ENCODE measurements at places on chromosomes 7 and 10. TPM values are rescaled to one million over a fixed set of nuclear protein-coding genes. Genes with fewer than 3 reads are reported as not detected.

Gene LEP
- not detected for total RNA-seq

Gene RBM48
- total RNA-seq = 18.0 TPM

Gene PDGFA
- 11.9 TPM for total RNA-seq

Gene LIPF
- total RNA-seq = not detected

Gene NUTM2B
- 1.1 TPM for total RNA-seq

Gene GOLGA7B
- total RNA-seq = 0.44 TPM

Gene GPRIN2
- not detected for total RNA-seq

Gene SUGCT
- 1.3 TPM for total RNA-seq

Gene OR6V1
- total RNA-seq = not detected

Gene PKD1L1
- total RNA-seq = 0.18 TPM

Gene ATP6V0E2
- total RNA-seq = 76.2 TPM

DNA sequence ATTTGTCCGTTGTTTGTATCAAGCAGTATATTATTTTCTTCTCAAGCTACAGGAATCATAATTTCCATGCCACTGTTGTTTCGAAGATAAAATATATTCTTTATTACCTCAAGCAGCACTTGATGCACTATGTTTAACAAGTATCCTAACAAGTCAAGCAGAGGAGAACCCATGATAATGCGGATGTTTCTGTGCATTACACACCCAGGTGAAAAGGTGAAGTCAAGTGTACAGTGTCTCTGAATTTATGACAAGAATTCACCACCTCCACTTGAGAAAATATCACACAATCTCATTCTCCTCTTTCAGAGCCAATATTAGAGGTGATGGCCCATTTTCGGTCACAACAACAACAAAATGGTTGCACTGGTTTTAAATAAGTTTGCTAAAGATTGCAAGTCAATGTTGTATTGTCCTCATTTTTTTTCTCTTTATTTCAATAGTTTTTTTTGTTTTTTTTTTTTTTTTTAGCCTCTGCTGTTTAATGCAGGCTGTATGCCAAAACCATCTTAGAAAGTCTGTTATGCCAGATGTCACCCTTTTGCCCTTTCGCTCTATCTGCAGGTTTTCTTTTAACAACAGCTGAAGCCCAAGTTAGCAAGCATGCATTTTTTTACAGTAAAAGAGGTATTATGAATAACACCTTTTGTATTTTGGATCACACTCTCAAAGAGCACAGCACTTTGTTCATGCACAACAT, 568.7 kb upstream of the LRRN3 start:
- no peak overlapping the region for H3K4me3 ChIP-seq
- H3K27ac ChIP-seq = no peak overlapping the region
- no peaks in the 10 kb centered on the region for H3K4me1 ChIP-seq
- no peaks in the 10 kb centered on the region for H3K27me3 ChIP-seq

- H3K27me3 ChIP-seq = no peaks in the 10 kb centered on the region
- H3K4me3 ChIP-seq = peak overlapping the region; percentile 52
- no peaks in the 10 kb centered on the region for H3K36me3 ChIP-seq
These were observed 863 bp downstream of the ST8SIA6 start for GRCh38 chr10:17453373-17454091.

GRCh38 chr7:122136078-122136477, 8.0 kb downstream of the AASS start:
- no peaks in the 10 kb centered on the region for H3K36me3 ChIP-seq
- H3K4me1 ChIP-seq = peaks cover 9% of the 10 kb centered on the region
- no peak for DNase-seq
- H3K4me3 ChIP-seq = no peak overlapping the region

GRCh38 chr7:70334295-70334694, 736.0 kb downstream of the AUTS2 start:
- no peak for DNase-seq
- H3K27ac ChIP-seq = no peak overlapping the region
- H3K27me3 ChIP-seq = no peaks in the 10 kb centered on the region
- no peak overlapping the region for H3K4me3 ChIP-seq

DNA sequence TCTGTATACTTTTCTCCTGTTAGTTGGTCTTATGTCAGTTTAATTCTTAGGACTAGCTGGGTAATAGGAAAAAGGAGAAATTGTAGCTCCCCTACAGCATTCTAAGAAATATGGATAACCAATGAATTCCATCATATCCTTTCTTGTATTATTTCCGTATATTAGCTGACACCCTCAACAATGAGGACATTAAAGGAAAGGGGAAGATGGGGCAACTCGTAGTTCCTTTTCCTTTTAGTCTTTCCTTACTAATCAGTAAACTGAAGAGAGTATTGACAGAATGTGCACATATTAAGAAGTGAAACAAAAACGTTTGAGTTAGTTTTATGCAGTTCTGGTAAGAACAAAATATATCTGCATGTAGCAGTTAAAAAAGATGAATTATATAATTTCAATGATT, 35.1 kb upstream of the C10orf67 start:
- H3K4me1 ChIP-seq = no peaks in the 10 kb centered on the region
- no peak for DNase-seq
- no peaks in the 10 kb centered on the region for H3K27me3 ChIP-seq
- H3K36me3 ChIP-seq = no peaks in the 10 kb centered on the region
- no peak overlapping the region for H3K4me3 ChIP-seq

DNA sequence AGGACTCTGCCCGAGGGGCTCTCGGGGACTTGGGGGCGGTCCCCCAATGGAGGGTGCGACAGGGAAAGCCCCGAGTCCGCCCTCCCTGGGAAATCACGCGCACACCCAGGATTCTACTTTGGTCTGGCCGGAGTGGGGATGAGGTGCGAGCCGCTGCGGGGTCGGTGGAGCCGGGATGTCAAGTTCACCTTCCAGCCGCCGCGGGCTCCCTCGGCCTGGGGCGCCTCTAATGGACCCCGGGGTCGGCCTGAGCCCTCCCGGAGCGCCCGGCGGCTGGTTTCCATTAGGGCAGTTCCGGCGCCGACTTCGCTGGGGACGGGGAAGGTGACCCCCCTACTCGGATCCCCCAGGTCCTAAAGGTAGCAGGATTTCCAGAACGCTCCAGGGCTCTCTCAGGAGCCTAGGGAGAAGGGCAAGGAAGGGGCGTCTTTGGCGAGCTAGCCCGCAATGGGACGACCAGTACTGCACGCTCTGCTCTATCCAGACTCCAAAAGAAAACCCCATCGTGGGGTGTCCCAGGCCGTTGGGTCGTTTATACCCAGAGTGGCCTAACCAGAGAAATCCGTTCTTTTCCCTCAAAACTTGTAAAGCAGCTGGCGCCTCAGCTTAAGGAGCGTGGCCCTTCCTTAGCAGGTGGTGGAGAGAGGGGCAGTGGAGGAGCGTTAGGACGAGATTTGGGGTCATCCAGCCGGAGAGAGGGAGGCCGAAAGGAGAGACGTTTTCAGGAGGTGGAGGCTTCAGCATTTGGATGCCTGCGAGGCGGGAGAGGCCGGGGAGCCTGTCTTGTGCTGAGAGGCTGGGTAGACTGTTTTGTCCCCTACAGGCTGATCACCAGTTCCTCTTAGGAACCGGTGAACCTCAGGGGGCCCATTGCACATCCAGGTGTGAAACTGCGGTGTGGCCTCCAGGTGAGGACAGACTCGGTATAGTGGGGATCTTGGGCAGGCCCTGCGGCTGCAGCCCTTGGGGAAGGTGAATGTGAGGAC, 860 bp upstream of the WDR86 start:
- peak; percentile 37 for DNase-seq
- H3K4me3 ChIP-seq = no peak overlapping the region
- H3K27ac ChIP-seq = peak overlapping the region; percentile 92

GRCh38 chr10:71819985-71820384, 31.1 kb downstream of the PSAP start:
- H3K36me3 ChIP-seq = peaks cover 61% of the 10 kb centered on the region
- DNase-seq = no peak
- no peak overlapping the region for H3K4me3 ChIP-seq
- no peaks in the 10 kb centered on the region for H3K27me3 ChIP-seq
- H3K4me1 ChIP-seq = no peaks in the 10 kb centered on the region
- no peak overlapping the region for H3K27ac ChIP-seq

GRCh38 chr10:86600296-86600695, 54.1 kb upstream of the OPN4 start:
- no peaks in the 10 kb centered on the region for H3K27me3 ChIP-seq
- DNase-seq = no peak
- H3K27ac ChIP-seq = no peak overlapping the region

- H3K27me3 ChIP-seq = no peaks in the 10 kb centered on the region
- no peaks in the 10 kb centered on the region for H3K36me3 ChIP-seq
- H3K4me3 ChIP-seq = no peak overlapping the region
- no peaks in the 10 kb centered on the region for H3K4me1 ChIP-seq
- DNase-seq = no peak
These were observed 293.8 kb downstream of the SDK1 start for GRCh38 chr7:3594901-3595300.

- no peaks in the 10 kb centered on the region for H3K27me3 ChIP-seq
- no peaks in the 10 kb centered on the region for H3K4me1 ChIP-seq
- no peak overlapping the region for H3K4me3 ChIP-seq
- H3K27ac ChIP-seq = no peak overlapping the region
- no peak for DNase-seq
- H3K36me3 ChIP-seq = no peaks in the 10 kb centered on the region
These were observed 59.0 kb downstream of the PALD1 start for GRCh38 chr10:70537398-70538194.

DNA sequence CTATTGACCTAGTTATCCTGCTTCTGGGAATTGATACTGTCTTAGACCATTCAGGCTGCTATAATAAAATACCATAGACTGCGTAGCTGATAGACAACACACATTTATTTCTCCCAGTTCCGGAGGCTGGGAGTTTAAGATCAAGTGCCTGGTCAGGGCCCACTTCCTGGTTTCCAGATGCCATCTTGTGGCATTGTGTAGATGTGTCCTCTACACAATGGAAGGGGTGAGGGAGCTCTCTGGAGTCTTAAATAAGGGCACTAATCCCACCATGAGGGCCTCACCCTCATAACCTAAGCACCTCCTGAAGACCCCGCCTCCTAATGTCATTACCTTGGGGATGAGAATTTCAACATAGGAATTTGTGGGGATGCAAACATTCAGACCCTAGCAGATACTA, 62.4 kb downstream of the SLC35B4 start:
- H3K36me3 ChIP-seq = no peaks in the 10 kb centered on the region
- no peak overlapping the region for H3K4me3 ChIP-seq
- H3K27me3 ChIP-seq = no peaks in the 10 kb centered on the region

DNA sequence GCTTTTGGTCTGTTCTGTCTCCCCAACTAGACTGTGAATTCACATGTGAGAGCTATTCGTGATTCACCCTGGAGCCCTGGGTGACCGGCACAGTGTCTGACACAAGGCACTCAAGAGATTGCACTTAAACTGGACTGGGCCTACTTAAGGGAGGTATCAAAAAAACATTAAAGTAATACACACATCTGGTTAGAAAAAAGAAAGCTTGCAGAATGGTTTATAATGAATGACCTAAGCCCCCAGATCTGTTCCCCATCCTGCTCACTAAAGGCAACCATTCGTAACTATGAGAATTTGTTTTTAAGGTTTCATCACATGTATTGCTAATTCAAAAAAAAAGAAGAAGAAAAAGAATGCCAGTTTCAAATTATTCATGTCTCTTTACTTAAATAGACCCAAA, 74.5 kb downstream of the DGKI start:
- no peaks in the 10 kb centered on the region for H3K27me3 ChIP-seq
- no peak for DNase-seq
- no peak overlapping the region for H3K4me3 ChIP-seq
- no peaks in the 10 kb centered on the region for H3K36me3 ChIP-seq
- H3K4me1 ChIP-seq = no peaks in the 10 kb centered on the region

GRCh38 chr10:25105262-25105661, 69.5 kb upstream of the GPR158 start:
- no peaks in the 10 kb centered on the region for H3K27me3 ChIP-seq
- no peak for DNase-seq
- no peaks in the 10 kb centered on the region for H3K4me1 ChIP-seq

- H3K27ac ChIP-seq = no peak overlapping the region
- no peak for DNase-seq
- no peaks in the 10 kb centered on the region for H3K4me1 ChIP-seq
- no peaks in the 10 kb centered on the region for H3K27me3 ChIP-seq
- H3K36me3 ChIP-seq = no peaks in the 10 kb centered on the region
- H3K4me3 ChIP-seq = no peak overlapping the region
These were observed 26.3 kb downstream of the IGF2BP3 start for GRCh38 chr7:23443974-23444373.

- no peak overlapping the region for H3K4me3 ChIP-seq
- no peak for DNase-seq
- H3K4me1 ChIP-seq = no peaks in the 10 kb centered on the region
- H3K27ac ChIP-seq = no peak overlapping the region
- no peaks in the 10 kb centered on the region for H3K27me3 ChIP-seq
These were observed 149.1 kb upstream of the ADO start for GRCh38 chr10:62655337-62655994.
